Neural crest cell (in vitro differentiated cells): ENCODE measurements at places on chromosomes 7 and 10.

GRCh38 chr7:41992881-41993867 is 243.8 kb downstream of the GLI3 start:
- no peak for DNase-seq

- no peak for DNase-seq
These were observed 53.5 kb downstream of the SCIN start for GRCh38 chr7:12623885-12624498.

DNA sequence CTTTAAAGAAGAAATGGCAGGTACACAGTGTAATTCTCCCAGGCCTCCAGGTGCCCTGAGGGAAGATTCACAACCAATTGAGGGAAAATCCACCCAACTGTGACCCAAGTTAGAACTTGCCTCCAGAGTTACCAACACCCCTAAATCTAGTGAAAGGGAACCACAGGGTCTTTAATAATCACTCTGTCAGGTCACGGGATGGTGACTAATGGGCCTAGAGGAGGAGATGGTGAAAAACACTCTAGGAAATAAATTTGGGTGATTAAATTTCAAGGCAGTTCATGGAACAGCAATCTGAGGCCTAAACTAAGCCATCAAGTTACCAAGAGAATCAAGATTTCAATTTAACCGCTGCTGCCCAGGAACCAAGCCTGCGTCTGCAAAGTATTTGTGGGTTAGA is 26.7 kb upstream of the SLF2 start:
- no peak for DNase-seq

DNA sequence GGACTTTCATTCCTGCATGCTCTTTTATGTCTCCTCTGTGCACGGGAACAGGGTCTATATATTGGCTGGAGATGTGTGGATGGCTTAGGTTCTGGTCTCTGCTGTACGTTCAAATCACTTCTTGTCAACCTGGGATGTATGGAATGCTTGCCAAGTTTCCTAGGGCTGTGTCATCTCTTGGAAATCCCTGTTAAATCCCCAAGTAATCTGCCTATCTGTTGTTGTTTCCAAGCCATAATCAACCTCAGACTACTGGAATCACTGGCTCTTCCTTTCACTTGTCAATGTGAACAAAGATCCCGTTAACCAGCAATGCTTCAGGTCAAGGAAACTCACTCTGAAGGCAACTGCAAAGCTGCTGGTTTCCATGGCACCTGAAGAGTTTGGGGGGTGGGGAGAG is 93.3 kb upstream of the FAM171A1 start:
- DNase-seq, result no peak

- no peak for DNase-seq
These were observed 259.5 kb downstream of the ANKRD30A start for GRCh38 chr10:37384923-37385322.

DNA sequence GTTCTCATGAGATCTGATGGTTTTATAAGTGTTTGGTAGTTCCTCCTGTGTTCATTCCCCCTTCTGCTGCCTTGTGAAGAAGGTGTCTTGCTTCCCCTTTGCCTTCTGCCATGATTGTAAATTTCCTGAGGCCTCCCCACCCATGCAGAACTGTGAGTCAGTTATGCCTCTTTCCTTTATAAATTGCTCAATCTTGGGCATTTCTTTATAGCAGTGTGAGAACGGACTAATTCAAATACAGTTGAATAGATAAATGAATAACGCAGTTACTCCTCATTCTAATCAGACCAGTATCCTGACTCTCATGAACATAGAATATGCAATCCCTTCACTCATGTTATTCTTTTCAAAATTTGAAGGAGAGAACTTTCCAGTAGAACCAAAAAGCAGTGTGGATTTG is 375.0 kb upstream of the FZD8 start:
- DNase-seq, result no peak

- DNase-seq, result no peak
These were observed 28.9 kb upstream of the CUX1 start for GRCh38 chr7:101788517-101788916.

DNA sequence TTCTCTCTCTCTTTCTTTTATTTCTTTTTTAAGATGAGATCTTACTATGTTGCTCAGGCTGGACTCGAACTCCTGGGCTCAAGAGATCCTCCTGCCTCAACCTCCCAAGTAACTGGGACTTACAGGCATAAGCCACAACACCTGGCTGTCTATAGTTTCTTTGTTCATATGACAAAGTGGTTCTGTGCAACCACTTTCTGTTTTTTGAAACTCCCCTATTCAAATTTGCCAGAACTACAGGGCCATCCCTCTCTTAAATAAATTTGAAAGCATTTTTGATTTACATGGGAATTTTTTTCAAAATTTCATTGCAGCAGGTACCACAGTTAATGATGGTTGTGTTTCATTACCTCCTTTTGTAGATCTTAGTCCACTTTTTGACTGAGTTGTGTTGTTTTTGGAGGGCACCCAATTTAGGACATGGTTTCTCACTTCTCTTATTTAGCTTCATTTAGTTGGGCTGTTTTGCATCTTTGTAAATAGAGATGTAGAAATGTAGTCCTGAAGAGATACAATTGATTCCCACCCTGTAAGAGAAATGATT is 119.2 kb downstream of the LRRC4 start:
- DNase-seq, result no peak
